Upper lobe of right lung (tissue), 1 donor: ENCODE measurements at places on chromosomes 12 and 14. TPM values are rescaled to one million over a fixed set of nuclear protein-coding genes. Genes with fewer than 3 reads are reported as not detected.

GRCh38 chr14:73780896-73781295, 66.7 kb upstream of the PNMA1 start:
- no peak for DNase-seq

BDKRB2 gene
- 1.5 TPM for total RNA-seq

RFLNA gene
- total RNA-seq: 1.0 TPM

- DNase-seq: no peak
These were observed 135.5 kb upstream of the CDKN3 start for GRCh38 chr14:54261283-54261682.
